ENCODE measurements at places on chromosomes 6 and 20.
A peak's percentile ranks its signal among the peaks of the same experiment; 100 is the strongest.

DNA sequence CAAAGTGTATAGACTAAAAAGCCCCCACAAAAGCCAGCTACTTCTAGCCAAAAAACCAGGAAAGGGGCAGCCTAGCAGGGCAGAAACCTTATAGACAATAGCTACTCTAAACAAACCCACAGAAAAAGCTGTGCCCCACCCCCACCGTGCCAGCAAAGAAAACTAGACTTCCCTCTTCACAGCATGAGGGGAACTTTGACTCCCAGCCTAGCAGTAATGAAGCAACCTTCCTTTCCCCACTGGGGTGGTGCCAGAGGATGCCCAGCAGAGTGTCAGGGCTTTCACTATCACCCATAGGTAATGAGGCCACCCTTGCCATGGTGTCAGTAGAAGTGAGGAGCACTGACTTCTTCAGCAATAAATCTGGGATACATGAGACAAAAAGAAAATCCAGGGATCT is 99.0 kb upstream of the LGSN start:
- no peak for DNase-seq

- peak; percentile 37 for DNase-seq
Observed at GRCh38 chr20:36629719-36630681, 16.0 kb downstream of the SLA2 start.

- DNase-seq: no peak
Observed at GRCh38 chr20:6651016-6651415, 116.5 kb upstream of the BMP2 start.

DNA sequence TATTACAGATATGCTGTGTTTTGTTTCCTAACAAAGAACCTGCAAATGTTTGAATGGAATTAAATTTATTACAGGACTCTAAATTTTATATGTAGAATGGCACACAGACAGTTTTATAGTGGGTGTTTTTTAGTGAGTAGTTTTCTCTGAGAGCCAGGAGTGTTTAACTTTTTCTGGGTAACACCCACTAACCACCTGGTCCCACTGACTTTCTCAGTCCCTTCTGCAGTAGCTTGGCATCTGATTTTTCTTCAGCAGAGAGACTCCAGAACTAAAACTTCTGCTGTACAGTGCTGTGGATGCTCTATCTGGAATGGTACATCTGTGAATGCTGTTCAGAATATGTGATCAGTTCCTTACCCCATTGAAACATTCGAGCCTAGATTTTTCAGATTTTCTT is 6.3 kb downstream of the YWHAB start:
- no peak for DNase-seq

DNA sequence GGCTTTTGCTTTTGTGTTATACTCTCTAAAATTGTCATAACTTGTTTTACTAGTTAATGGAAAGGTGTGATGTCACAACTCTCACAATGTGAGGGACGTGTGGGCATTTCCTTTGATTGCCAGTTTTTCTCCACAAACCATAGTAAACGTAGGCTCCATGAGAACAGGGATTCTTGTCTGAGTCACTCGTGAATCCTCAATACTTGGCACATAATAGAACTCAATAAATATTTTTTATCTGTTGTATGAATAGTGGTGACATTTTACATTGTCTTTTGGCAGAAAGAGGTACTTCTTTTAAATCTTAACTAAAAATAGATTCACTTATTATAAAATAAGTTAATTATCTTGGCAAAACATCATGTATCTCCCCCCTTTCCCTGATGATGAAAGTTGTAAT is 69.0 kb upstream of the CNKSR3 start:
- DNase-seq: no peak

DNA sequence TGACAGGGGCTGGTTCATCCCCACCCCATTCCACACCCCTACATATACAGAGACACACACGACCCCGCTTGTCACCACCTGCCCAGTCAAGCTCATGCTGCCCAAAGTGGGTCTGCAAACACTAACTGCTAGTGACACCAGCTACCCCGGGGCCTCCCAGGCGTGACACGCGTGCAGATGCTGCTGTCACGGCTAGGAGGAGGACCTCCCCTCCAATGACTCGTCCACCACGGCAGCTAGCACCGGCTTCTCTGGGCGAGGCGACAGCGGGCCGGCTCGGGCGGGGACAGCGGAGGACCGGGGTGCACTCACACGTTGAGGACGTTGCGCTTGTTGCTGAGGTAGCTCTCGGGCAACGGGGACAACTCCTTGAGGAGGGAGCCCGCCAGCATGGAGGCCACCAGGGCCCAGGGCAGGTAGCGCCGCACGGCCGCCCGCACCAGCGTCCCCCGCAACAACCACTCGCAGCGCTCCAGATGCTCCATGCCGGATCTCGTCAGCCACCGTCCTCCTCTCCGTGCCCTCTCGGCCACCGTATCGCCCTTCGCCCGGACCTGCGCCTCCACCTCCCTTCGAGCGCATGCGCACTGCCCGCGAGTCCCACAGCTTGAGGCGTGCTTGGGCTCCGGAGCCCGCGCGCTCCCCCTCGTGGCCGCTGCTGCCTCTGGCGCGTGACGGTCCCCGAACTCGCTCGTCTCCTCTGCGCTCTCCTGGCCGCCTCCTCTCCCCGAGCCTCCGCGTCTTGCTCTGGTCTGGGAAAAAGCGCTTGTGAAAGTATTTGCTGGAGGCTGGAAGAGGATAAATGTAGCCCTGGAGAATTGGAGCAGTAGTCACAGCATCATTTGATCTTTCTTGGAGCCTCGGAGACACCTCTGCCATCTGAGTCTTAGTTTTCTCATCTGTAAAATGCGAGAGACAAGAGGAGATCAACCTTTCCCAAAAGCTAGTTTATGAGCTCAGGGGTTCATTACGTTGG is at the start of gene FITM2:
FITM2 (minus strand) TSS at position 539 of the 976 bp plus-strand sequence; CDS start at position 485, 54 bp downstream.
- peak; percentile 98 for DNase-seq

- no peak for DNase-seq
Observed at GRCh38 chr20:3901028-3901705, 12.0 kb downstream of the PANK2 start.

DNA sequence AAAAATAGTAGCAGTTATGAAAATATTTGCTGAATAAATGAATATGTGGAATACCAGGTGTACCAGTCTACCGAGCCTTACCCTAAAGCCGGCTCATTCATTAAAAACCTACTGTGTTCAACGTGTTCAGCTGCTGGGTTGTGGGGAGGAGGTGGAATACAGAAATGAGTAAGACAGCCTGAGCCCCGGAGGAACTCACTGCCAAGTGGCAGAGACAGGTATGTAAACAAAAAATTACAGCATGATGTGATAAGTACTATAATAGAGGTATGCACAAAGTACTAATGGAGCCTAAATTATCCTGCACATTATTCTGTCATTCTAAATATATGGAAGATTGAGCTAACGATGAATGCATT is 6.8 kb upstream of the ADTRP start:
- DNase-seq: no peak

DNA sequence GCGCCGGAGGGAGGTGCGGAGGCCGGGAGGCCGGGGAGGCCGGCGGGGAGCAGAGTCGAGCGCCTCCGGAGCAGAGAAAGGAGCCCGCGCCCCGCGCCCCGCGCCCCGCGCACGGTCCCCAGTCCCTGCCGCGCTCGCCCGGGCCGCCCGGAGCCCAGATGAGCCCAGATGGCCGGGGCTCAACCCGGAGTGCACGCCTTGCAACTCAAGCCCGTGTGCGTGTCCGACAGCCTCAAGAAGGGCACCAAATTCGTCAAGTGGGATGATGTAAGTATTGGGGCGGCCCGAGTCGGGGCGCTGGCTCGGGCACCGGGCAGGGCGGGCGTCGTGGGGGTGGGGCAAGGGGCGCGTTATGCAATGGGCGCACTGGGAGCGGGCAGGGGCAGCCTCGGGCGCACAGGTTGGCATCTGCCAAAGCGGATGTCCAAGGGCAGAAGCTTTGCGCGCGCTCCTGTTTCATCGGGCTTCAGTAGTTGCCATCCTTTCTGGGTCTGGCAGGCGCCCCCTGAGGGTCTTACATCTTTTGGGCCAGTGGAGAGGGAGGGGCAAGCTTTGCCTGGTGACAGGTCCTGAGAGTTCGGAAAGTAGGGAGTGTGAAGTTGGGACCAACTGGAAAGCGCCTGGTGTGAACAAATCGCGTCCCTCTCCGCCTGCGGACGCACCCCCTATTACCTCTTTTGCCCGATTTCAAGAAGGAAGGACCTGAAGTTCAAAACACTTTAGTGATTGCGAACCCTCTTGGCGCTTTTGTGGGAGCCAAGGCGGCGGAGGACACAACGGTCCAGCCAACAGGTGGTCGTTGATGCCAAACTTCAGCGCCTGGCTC is 631 bp downstream of the PLCB1 start:
- DNase-seq: peak; percentile 23

DNA sequence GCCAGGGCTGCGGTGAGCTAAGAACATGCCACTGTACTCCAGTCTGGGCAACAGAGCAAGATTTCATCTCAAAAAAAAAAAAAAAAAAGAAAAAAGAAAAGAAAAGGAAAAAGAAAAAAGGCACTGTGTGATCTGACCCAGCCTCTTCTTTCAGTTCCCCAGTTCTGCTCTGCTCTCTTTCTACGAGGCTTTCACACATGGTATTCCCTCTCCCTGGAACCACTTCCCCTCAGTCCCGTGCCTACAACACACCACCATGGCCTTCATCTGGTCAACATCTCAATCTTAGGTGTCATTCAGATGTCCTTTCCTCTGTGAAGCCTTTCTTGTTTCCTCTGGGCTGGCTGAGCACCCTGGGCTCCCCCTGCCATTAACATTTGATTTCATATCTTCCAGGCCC is 2.3 kb upstream of the DSN1 start:
- DNase-seq: no peak

DNA sequence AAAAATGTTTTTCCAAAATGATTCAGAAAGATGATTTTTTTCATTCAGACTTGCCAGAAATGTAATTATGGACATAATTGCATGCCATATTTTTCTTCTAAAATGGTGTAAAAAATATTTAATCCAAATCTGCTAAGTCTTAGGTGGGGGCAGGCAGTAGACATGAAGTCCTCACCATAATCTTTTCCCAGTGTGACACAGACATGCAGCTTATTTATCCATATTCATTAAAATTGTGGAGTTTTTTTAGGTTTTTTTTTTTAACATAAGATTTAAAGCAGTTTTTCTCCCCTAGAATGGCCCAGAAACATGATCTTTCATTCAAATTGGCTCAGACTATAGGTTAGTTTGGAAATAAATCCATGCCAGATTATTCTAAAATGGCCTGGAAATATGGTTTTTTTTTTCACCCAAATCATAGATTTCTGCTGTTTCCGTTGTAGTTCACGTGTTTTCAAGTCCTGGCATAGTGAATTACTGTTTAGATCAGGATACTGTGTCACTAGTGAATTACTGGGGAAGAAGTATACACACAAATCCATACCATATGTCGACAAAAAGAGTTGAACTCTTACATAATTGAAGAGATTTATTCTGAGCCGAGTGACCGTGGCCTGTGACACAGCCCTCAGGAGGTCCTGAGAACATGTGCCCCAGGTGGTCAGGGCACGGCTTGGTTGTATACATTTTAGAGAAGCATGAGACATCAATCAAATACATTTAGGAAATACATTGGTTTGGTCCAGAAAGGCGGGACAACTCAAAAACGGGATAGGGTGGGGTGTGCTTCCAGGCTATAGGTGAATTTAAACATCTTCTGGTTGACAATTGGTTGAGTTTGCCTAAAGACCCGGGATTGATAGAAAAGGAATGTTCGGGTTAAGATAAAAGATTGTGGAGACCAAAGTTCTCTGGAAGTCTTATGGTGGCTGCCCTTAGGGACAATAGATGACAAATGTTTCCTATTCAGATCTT is 33.9 kb downstream of the ZNF133 start:
- no peak for DNase-seq

DNA sequence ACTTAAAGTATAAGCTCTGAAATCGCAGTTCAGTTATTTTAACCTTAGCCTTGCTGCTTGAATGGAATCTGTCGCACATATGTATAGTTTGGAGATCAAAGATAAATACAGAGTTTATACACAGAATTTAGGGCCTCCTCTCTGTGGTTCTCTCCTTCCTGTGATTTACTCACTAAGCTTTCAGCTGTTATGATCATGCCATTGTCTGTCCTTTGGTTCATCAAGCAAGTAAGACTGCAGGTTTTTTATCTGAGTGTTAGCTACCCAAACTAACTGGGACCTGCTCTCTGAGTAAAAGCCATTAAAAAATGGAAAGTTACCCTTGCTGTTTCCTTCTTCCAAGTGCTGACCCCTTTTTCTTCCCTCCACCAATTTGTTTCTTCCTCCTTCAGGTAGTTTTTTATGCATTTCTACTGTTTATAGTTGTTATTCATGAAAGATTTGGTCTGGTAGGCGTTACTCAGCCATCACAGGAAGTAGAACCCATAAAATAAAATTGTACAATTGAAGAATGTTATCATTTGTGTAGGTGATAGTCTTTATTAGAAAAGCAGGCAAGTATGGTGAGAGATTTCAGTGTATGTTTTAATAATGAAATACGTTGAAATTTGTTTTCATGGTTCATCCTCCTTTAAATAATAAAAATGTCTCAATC is 33.7 kb upstream of the SUMO4 start:
- no peak for DNase-seq

DNA sequence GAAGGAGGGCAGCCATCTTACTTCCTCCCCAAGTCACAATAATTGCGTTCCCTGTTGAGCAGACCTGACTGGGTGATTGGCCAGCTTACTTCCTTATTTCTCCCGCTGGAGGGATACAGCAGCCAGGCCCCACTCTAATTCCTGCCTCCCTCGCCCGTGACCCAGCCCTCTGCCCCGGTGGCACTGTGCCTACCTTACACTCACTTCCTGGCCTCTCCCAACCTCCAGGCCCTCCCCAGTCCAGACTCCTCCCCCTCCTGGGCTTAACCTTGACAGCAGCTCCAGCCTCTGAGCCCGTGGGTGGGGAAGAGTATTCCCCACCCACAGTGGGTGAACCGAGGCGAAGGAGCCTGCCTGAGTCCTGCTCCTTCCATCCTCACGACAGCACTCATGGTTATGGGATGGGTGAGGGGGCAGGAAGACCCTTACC is 3.0 kb downstream of the BAK1 start:
- no peak for DNase-seq

GRCh38 chr20:33826270-33826897 is 15.2 kb downstream of the CHMP4B start:
- no peak for DNase-seq

DNA sequence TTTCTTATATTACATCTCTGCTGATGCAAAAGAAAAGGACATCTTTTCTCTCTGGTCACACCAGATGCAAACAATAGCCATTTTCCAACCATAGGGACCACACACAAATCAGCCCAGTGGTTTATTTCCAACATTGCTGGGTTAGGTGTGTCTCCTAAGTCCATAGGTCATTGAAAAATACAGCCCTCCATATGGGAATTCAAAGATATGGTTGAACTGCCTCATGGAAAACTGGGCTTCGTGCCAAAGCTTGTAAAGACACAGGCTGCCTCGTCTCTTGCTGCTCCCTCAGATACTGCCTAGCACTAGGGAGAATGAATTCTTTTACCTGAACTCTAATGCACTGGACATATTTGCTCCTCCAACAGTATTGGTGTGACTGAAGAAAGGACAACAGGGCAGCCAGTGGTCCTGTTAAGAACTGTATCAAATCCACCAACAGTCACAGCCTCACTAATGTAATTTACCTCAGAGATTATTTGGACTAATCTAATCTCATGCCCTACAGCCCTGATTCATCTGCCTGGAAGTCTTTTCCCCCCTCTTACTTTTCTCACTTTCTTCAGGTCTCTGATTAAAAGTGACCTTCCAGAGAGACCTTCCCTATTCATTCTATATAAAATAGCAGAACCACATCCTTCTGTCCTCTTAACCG is 48.3 kb upstream of the TBC1D32 start:
- DNase-seq: no peak

- DNase-seq: no peak
Observed at GRCh38 chr20:55172310-55173002, 697.1 kb downstream of the DOK5 start.

Data from activated CD8-positive, alpha-beta memory T cell treated with anti-CD3 and anti-CD28 coated beads, Interleukin-2, amount 50 U/mL, for 4 hours (primary cell).